ENCODE measurements at places on chromosomes 4 and X.
A peak's percentile ranks its signal among the peaks of the same experiment; 100 is the strongest.

GRCh38 chr4:89469930-89470375 lies 162.4 kb upstream of the GPRIN3 start:
- DNase-seq = peak; percentile 77

- DNase-seq = peak; percentile 37
Measured at GRCh38 chr4:76311896-76312331, 5.4 kb downstream of the STBD1 start.

DNA sequence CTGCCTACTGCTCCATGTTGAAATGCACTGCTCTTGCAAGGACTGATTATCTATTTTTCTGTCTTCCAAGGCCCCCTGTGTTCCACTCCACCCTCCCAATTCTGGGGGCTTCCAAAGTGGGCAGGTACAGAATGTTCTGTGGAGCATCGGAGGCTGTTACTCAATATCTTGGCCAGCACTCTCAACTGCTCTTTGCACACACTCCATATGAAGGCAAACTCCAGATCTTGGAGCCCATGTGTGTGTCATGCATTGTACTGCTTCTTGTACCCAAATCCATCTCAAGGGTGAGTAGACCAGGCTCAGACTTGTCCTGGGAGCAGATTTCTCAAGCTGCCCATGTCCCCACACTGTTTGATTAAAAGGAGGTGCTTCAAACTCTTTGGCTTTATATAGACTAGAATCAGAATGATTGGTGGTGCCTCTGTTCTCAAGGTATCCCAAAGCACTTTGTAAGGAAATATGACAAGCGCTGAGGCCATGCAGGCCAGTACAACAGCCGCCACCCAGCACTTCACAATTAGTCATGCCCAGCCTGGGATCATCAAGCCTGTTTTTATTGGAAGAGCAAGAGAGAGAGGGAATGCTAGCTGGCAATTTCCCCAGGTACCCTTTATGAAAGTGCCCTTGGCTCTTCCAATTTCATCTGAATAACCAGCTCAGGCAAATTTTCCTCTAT lies 44.3 kb downstream of the AR start:
- DNase-seq = no peak

DNA sequence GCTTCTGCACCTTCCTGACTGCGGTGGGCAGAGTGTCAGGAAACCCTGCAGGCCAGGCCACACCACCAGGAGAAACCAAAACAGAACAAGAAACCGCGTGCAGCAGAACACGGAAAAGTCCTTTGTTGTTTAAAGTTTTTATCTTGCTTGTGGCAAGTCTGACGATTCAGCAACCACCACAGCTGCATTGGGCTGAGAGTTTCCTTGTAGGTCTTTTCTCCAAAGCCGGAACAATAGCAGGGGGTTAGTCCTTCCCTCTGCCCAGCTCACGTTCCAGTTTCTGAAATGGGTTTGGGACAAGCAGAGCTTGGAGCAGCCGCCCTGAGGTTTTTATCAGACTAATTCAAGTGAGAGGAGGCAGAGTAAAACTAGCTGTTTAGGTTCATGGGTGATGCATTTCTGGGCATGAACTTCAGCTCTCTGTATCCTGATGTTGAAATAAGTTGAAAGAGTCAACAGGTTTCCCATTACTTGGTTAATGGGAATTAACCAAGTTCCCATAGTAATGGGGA lies 216.9 kb downstream of the PTTG2 start:
- DNase-seq = peak; percentile 74

DNA sequence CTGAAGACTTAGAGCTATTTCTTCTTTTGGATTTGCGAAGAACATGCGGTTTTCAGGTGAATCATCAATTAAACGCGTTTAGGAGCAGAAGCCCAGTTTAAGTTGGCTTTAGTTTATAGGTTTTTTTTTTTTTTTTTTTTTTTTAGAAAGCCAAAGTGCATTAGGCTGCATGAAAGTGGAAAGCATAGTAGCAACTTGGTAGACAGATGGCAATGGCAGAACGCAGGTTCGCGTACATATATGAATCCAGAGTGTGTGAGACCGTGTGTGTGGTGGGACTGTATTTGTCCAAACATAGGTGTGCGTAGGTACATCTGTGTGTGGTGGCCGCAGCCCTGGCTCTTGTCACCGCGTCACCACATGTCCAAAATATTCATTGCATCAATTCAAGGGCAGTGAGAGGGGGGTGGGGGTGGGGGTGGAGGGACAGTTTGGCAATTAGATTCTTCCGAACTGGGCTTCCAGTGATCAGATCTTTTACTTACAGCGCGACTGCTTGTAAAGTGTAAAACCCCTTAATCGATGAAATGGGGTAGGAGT lies 901 bp downstream of the JADE1 start:
- no peak for DNase-seq

GRCh38 chr4:174334628-174335027 lies 50.9 kb downstream of the CEP44 start:
- DNase-seq = no peak

- DNase-seq = peak; percentile 20
Measured at GRCh38 chrX:102517326-102517725, 787 bp upstream of the TMSB15A start.

GRCh38 chr4:115058533-115058932 lies 54.9 kb downstream of the NDST4 start:
- no peak for DNase-seq

Data from OCI-M1 (cell line).